ENCODE measurements at places on chromosomes 6 and 20. TPM values are rescaled to one million over a fixed set of nuclear protein-coding genes. Genes with fewer than 3 reads are reported as not detected.
A peak's percentile ranks its signal among the peaks of the same experiment; 100 is the strongest.

GRCh38 chr20:63697357-63697867 lies 960 bp downstream of the TNFRSF6B start:
- no peak for DNase-seq

- DNase-seq, result no peak
Measured at GRCh38 chr20:9884061-9884460, 45.2 kb upstream of the PAK5 start.

The PSMB9 gene
- total RNA-seq, result 24.8 TPM

The SOBP gene
- 0.20 TPM for total RNA-seq

The SPTLC3 gene
- total RNA-seq, result under 0.01 TPM

The PHACTR3 gene
- total RNA-seq, result 1.6 TPM

GRCh38 chr20:63153254-63154221 lies 62.4 kb downstream of the YTHDF1 start:
- DNase-seq, result no peak

The TAAR9 gene
- total RNA-seq, result not detected

DNA sequence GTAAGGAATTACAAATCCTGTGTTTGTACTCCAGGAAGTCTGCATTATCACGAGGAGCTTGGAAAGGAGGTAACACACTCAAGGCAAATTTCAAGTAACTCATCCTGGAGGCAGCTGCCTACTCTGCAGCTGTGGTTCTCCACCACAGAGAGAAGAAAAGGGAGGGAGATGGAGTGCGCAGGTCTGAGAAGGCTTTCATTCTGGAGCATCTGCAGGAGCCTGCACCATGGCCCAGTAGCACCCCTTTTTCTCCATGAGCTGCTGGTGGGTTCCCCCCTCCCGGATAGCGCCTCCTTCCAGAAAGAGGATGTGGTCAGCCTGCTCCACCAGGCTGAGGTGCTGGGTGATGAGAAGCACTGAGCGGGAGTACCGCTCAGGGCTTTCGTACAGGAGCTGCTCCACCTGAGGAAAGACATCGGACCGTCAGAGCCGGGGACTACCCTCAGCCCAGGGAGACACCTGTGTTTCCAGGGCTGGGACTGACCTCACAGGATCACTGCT lies 1.6 kb upstream of the PSMB8 start:
- no peak for DNase-seq

GRCh38 chr6:110404607-110405006 lies 10.8 kb downstream of the DDO start:
- no peak for DNase-seq

- DNase-seq, result no peak
Measured at GRCh38 chr6:113649276-113649675, 207.9 kb upstream of the MARCKS start.

DNA sequence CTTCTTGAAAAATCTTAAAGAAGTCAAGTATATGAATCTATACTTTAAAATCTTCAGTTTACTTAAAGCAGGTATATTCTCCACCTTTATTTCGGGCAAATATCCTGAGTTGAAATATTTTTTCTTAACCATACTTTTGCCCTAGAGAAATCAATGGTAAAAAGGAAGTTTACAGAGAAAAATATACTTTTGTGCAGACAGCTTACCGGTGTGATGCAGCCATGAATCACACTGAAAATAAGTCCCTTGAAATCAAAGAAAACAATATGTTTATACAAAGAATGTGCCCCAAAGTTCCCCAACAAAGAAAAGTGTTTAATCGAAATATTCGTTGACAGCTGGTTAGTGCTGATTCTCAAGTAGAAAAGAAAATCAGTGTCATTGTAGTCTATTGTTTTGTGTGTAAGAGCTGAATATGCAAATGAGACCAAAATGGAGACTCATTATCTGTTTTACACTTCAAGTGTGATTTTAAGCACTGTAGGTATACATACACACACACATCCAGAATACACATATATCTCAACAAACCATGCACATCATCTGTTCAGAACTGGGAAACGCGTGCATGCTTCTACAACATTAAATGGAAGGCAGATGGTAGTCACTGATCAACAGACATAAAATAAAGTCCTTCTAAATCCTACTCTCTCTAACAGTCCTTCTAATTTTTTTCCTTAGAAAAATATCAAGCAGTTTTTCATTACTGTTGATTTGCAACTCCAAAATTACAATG lies 73.3 kb downstream of the BTBD9 start:
- no peak for DNase-seq

GRCh38 chr6:52537001-52537753 lies 39.7 kb downstream of the TRAM2 start:
- DNase-seq, result peak; percentile 82

The GTSF1L gene
- not detected for total RNA-seq

- DNase-seq, result no peak
Measured at GRCh38 chr6:57209030-57209429, 13.1 kb downstream of the RAB23 start.

The F13A1 gene
- not detected for total RNA-seq

The ZNF831 gene
- total RNA-seq, result 0.20 TPM

DNA sequence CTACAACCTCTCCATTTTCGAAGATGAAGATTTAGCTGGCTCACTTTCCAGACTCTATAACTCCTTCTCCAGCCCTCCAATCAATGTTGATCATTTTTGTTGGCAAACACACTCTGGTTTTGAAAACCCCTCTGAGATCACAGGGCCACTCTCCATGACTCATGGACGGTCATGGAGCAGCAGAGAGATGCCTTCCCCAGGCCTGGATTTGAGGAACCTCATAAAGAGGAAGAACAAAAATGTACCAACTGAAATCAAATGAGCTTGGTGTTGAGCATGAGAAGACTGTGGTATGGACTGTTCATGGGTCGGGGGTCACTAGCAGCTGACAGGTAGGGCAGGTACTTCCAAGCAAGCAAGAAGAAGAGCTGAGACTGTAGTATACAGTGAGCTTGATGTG lies 112.8 kb upstream of the INSM1 start:
- no peak for DNase-seq

DNA sequence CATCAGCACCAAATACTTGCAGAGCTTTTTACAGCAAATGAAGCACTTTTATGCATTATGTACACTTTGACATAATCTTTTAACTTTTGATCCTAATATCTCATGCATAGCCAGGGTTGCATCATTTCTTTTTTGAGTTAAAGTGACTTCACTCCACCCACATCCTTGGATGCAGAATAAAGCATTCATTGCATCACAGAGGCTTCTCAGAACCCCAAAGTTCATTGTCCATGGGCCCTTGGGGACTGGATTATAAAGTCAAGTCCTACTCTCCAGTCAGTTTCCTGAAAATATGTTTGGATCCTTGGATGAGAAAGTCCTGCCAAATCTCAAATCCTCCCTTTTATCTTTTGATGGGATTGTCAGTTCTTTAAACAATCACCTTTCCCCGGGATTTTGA lies 10.6 kb upstream of the EFHC1 start:
- no peak for DNase-seq

GRCh38 chr6:551405-551804 lies 105.5 kb downstream of the HUS1B start:
- DNase-seq, result no peak

The ABCC10 gene
- 10.2 TPM for total RNA-seq

DNA sequence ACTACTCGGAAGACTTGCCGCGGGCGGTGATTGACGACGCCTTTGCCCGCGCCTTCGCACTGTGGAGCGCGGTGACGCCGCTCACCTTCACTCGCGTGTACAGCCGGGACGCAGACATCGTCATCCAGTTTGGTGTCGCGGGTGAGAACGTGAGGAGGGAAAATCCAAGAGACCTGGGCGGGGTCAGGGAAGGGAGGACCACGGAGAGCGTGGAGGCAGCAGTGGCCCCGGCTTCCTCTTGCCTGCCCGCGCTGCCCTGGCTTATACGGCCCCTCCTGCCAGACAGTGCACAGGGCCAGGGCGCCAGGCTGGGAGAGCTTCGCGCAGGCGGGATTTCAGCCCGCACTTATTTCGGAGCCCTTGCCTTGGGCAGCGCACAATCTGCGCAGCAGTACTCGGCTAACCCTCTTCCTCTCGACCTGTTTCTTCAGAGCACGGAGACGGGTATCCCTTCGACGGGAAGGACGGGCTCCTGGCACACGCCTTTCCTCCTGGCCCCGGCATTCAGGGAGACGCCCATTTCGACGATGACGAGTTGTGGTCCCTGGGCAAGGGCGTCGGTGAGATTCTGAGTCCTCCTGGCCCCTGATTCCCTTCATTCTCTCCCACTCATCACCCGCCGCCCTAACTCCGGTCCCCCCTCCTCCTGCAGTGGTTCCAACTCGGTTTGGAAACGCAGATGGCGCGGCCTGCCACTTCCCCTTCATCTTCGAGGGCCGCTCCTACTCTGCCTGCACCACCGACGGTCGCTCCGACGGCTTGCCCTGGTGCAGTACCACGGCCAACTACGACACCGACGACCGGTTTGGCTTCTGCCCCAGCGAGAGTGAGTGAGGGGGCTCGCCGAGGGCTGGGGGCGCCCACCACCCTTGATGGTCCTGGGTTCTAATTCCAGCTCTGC lies 2.0 kb downstream of the MMP9 start:
- DNase-seq, result no peak

The LAMA4 gene
- total RNA-seq, result 465 TPM

DNA sequence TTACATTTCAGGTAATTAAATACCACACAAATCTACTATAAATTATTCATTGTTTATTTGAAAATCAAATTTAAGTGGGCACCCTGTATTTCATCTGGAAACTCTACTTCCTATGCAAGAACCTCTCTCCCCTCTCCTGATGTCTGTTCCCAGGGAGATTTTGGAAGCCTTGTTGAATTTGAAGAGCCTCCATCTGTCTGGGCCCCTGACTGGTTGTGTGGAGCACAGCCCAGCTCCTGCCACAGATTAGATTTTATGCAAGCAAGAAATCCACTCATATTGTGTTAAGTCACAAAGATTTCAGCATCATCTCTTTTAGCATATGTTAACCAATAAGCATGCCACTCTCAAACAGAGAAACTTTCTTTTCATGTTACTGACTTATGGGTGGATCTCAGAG lies 451.2 kb downstream of the TFAP2B start:
- no peak for DNase-seq

The FRS3 gene
- total RNA-seq, result 0.60 TPM

DNA sequence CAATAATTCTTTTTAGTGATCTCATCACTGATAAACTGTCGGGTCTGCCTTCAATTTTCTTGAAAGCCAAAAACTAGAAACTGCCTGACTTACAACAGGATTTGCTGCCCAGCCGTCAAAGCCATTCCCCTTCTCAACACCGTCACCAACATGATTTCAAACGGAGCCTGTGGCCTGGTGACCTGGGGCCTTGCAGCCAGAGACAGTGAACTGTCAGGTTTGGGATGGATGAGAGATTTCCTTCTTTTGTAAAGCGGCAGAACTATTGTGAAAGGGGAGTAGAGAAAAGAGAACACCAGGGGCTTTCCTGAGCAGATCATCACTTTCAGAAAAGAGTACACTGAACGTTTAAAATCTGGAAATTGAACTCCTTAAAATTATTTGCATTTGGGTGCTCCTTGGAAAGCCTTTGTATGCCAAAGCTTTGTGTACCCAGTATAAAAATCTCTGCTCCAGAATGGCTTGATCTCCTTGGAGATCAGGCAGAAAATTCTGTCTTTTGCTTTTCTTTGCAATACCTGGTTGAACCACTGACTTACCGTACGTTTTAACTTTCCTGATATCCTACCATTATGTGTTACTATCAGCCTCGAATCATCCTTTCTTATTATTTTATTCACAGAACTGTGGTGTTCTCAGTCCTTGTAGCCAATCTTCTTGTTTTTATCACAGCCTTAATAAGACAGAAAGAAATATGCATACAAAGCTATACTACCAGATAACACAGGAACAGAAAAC lies 125.2 kb downstream of the PACRG start:
- DNase-seq, result no peak

The PTCHD4 gene
- total RNA-seq, result 5.0 TPM

The EYS gene
- total RNA-seq, result under 0.01 TPM

DNA sequence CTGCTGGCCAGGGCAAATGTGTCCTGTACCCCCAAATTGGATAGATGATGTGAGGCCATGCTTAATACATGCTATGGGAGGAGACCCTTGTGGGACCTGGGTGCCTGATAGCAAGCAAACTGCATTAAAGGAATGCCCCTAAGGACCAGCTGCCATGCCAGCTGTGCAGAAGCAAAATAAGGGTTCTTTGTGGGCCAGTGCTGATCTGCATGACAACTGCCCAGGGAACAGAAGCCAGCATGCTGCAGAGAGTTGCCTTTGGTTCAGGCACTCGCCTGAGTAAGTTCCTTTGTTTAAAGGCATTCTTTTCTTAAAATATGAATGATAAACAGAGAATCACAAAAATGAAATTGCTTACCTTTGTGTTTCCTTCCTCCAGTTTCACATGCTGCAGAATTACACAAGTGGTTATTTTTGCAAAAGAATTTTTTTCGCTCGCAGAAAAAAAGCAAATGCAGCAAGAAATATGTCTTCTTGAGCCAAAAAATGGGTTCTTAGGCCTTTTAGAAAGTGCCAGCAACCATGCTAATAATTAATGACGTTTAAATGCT lies 6.9 kb upstream of the SYNDIG1 start:
- DNase-seq, result no peak

The SAMD3 gene
- total RNA-seq, result not detected

GRCh38 chr6:114432400-114432799 lies 89.6 kb upstream of the HS3ST5 start:
- DNase-seq, result no peak

The TNFRSF21 gene
- 49.6 TPM for total RNA-seq

The CBLN4 gene
- not detected for total RNA-seq

- DNase-seq, result no peak
Measured at GRCh38 chr6:169189686-169190085, 64.0 kb downstream of the THBS2 start.

GRCh38 chr6:111536910-111537527 lies 54.0 kb upstream of the REV3L start:
- DNase-seq, result peak; percentile 74

The SLC22A2 gene
- not detected for total RNA-seq

GRCh38 chr6:110939429-110940200 lies 18.9 kb upstream of the GTF3C6 start:
- DNase-seq, result peak; percentile 22

GRCh38 chr6:145547594-145548335 lies 187.6 kb downstream of the EPM2A start:
- DNase-seq, result no peak

Measured in lung microvascular endothelial cell (primary cell).